SK-MEL-5 (cell line): ENCODE measurements at places on chromosomes 1 and 21. TPM values are rescaled to one million over a fixed set of nuclear protein-coding genes. Genes with fewer than 3 reads are reported as not detected.

GUCA2A gene
- not detected in 2 replicates for total RNA-seq

DNA sequence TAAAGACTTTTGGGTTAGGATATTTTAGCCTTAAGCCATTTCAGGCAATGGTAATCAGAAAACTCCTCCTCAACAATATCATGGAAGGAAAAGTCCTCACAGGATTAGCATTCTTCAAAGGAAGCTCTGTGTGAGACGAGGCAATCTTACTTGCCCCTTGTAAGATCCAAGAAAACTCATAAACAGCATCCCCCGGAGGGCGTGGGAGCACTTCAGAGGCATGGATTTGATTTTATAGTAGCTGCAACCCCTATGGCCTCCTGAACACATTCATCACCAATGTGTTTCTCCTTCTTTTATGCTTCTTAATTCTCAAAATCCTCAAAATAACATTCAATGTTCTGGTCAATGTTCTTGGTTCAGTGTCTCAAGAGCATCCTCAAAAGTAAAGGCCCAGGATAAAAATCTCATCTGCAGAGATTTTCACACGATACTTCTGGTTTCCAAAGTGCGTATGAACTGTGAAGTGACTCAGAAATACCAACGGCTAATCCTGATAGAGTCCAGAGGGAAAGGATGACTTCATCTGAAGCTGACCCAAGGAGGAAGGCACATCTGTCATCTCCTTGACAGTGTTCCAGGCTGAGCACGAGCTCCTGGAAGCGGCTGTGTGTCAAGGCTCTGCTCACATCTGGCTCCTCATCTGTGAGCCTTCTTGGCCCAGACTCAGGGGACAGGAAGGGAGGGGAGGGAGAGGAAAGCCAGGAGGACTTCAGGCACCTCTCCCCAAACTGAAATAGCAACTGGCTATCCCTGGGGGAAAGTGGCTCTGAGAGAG, 49.3 kb upstream of the PSEN2 start:
- peak; percentile 16 for DNase-seq

GRCh38 chr1:181088079-181089016, at the start of gene IER5:
IER5 (plus strand) TSS chr1:181088700; CDS start chr1:181088903, 203 bp downstream.
- peak; percentile 97 for DNase-seq

TSPEAR gene
- total RNA-seq: not detected in 2 replicates

GRCh38 chr1:7278045-7278444, 492.8 kb downstream of the CAMTA1 start:
- DNase-seq: no peak
